ENCODE measurements at places on chromosomes 12 and 14.

GRCh38 chr12:99066726-99067125, 421.6 kb downstream of the APAF1 start:
- DNase-seq, result no peak

DNA sequence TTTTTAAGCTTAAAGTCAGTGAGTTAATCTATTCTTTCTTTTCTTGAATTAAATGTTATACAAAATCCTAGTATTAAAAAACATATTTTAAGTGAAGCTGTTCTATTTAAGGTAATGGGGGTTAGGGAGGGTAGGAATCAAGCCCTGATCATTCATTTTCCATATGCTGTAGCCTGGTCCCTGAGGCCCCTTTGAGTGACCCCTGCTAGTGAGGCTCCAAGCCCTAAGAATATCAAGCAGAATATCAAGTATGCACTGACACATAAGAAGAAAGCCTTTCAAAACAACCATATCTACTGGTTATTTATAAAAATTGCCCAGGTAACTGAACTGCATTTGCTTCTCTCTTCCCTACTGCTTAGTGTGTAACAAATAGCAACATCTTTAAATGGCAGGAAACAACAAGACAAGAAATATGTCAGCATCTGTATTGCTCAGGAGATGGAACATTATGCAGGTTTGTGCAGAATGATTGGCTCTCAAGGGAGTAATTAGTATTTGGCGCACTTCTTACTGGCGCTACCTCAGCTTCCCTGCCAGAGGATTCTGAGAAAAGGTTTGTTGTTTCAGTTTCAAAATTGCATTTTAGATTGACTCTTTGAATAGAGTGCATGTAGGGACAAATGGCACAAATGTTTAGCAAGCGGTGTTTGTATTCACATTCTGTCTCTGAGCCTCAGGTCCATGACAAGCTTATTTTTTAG, 223.0 kb downstream of the DUSP6 start:
- no peak for DNase-seq

- DNase-seq, result peak; percentile 38
These were observed 53.6 kb downstream of the ARF6 start for GRCh38 chr14:49946320-49947141.

- DNase-seq, result peak; percentile 58
These were observed at the start of gene ZDHHC22 for GRCh38 chr14:77141214-77142004. TSS of gene ZDHHC22 (minus strand) at chr14:77141791. CDS start at chr14:77139738, 2,053 bp downstream.

DNA sequence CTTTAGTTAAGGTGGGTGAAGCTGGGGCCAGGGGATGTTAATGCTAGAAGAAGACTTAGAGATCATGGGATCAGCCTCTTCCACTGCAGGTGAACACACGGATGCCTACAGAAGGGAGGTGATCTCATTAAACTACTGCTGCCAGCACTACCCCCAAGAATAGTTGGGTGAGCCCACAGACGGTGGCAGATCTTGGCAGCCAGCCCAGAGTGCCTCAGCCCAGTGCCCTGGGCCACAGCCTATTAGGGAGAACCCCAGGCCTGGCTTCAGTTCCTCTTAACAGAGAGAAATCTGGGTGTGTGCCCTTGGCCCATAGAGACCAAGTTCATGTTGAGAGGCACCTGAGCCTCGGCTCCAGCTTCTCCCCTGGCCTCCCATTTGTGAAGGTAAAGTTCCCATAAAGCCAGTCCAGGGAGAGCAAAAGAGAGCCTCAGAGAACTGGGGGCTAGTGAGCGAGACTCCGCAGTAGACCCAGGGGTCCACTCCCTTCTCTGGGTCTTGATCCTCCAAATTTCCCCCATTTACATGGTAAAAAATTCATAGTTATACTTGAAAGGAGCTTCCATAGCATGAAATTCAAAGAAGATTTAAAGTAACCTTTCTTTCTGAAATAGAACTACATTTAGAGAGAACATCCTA, 125.0 kb upstream of the CCND2 start:
- no peak for DNase-seq

GRCh38 chr12:14886271-14886670, 617 bp upstream of the MGP start:
- DNase-seq, result no peak

GRCh38 chr12:54352891-54353874, 11.1 kb downstream of the GPR84 start:
- no peak for DNase-seq

DNA sequence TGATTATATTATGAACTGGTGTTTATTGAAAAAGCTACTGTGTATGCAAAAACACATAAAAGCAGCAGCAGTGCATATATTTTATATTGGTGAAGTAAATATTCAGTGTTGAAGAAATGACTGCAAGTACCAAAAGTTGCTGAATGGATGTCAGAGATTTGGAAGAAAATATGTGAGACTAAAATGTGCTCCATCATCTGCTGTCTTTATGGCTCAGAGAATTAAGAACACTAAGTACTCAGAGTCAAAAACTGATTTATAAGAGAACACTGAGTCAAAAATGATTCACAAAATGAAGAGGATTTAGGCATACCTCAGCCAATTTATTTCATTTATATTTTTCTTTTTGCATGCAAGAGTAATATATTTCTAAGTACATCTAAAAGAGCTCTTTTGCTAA, 86.3 kb upstream of the PDZRN4 start:
- DNase-seq, result no peak

DNA sequence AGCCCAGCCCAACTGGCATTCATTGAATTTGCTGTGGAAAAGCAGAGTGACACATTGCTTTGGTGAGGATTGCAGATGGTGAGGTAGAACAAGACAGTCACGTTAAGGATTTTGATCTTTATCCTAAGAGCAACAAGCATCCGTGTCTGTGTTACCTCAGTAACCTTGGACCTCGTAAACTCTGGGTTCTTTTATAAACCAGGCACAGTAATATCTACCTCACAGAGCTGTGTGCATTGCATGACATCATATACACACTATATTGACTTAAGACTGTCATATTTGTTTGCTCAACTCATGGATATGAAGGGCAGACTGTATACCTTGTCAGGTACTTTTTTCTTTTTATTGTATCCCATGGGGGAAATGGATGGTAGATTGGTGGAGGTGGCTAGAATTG, 156.2 kb downstream of the ETV6 start:
- no peak for DNase-seq

GRCh38 chr14:66359500-66359899, 126.7 kb upstream of the CCDC196 start:
- peak; percentile 53 for DNase-seq

GRCh38 chr12:23236066-23236780, 611.3 kb downstream of the ETNK1 start:
- DNase-seq, result no peak

- DNase-seq, result no peak
These were observed 56.5 kb upstream of the GPR68 start for GRCh38 chr14:91300957-91301356.

GRCh38 chr12:65673732-65674131, 150.6 kb upstream of the HMGA2 start:
- no peak for DNase-seq

DNA sequence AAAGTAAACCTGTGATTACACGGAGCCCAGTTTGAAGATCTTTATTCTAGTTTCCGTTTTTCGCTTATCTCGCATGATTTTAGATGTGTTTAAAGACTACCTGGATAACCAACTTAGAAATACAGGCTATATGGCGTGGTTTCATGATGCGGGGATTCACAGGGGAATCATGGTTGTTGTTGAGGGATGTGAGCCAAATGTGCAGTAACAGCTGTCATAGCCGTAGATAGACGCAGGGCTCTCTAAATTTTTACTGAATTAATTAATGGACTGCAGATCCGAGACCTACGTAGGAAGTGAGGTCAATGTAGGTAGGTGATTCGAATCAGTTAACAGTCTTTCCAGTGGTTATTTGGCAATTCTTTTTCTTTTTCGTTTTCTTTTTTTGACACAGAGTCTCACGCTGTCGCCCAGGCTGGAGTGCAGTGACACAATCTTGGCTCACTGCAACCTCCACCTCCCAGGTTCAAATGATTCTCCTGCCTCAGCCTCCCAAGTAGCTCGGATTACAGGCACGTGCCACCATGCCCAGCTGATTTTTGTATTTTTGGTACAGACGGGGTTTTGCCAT, 144.9 kb upstream of the AMIGO2 start:
- DNase-seq, result no peak

- DNase-seq, result no peak
These were observed 43.3 kb upstream of the NPFF start for GRCh38 chr12:53550595-53550994.

- DNase-seq, result no peak
These were observed 147.1 kb downstream of the KIF26A start for GRCh38 chr14:104285508-104285840.

DNA sequence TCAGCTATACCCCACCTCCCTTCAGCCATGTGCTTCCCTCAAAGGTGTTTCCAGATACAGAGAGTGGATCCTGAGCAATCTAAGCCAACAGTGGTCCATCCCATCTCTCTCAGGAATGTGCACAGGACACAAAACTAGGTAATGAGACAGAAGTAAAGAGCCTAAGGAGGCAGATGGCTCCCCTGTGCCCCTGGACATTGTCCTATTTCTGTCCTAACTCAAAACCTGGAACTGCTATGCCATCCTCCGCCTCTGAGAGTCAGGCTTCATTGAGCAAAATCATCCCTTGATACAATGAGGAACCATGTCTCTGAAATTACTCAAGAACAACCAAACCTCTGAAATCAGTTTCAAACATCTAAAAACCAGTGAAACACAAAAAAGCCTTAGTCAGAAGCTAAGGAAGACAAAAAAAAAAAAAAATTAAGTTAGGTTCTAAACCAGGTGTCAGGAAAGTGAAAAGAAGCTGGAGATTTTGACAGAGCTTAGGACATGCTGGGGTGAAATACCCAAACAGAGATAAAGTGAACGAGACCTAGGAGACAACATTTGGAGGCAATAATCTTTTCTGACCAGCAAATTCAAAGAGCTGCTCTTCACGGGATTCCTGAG, 200.3 kb upstream of the PLEKHG7 start:
- peak; percentile 6 for DNase-seq

GRCh38 chr14:75238756-75239455, 39.7 kb upstream of the FOS start:
- no peak for DNase-seq

DNA sequence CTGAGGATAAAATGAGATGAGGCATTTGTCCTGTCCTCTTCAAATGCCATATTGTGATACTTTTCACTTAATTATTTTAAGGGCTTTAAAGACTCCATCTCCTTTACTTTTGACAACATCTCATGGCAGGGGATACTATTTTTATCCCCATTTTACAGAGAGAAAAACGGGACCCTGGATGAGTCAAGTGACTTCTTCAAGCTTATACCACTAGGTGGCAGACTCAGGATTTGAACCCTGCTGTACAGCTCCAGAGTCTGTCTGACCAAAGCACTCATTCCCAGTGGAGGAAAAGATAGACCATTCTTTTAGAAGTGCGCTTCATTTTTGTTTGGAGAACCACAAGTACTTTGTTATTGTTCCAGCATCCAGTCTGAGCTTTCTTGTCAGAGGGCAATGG, 1.7 kb upstream of the SMOC1 start:
- peak; percentile 13 for DNase-seq

DNA sequence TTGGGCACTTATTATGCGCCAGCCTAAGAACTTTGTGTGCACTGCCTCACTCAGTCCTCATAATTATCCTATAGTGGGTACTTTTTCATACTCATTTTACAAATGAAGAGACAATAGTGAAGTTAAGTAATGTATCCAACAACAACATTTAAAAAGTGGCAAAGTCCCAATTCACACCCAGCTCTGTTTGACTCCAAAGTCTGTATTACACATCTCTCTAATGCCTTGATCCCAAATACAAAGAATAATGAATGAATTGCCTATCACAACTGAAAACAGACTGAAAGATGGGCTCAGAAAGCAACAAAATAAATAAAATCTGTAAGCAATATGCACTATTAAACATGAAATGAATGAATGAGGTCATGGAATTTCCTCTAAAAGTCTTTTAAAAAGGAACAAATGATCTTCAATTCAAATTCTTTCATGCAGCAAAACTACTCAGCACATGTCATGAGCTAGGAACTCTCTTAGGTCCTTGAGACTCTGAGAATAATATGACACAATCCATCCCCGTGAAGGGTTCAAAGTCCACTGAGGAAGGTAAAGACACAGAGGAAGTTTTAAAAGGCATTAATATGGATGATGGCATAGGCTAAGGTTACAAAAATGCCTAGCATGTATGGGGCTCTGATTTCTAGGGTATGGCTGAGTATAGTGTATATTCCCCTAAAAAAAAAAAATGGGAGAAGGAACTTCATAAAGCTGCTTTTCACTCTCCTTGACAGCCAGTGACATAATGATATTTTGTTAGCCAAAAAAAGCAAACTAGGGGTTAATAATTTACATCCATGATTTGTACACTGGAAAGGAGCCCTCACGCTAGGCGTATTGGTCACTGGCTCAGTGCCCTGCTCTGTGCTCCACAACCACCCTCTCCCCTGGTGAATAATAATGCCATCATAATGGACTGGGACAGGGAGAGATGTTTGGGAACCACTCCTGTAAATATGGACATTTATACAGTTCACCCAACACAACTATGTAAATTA, 103.4 kb downstream of the SLC2A13 start:
- no peak for DNase-seq

DNA sequence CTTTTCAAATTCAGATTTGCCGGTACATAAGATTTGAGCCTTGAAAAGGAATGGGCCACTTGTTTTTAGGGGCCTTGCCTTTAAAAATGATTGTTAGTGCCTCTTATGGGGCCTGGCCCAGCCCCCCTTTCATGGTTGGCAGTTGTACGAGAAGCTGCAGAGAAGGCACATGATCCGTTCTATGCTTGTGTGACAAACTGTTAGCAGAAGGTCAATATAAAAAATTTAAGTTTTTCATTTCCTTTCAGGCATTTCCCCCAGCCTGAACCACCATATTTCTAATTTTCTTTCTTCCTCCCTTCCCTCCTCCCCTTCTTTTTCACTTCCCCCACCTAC, 119.1 kb downstream of the PLXNC1 start:
- DNase-seq, result no peak

DNA sequence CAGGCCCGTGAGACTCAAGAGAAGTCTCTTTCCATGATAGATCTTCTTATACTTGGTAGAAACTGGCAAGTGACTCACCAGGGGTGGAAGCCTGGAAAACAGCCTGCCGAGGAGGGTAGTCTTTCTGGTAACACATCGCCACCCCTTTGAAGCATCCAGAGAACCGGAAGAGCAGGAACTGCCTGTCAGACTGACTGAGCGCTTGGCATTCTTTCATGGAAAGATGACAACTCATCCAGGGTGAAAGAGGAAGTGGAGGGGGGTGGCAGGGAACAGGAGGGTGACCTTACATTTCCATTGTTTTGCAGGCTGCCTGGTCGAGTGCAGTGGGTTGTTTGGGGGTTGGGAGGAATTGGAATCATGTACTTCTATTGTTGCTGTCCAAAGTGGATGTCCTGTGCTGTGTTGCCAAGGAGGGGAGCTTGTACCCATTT, 34.5 kb downstream of the PRKCH start:
- DNase-seq, result peak; percentile 53

GRCh38 chr12:122420471-122421162, 1.9 kb downstream of the CLIP1 start:
- no peak for DNase-seq

DNA sequence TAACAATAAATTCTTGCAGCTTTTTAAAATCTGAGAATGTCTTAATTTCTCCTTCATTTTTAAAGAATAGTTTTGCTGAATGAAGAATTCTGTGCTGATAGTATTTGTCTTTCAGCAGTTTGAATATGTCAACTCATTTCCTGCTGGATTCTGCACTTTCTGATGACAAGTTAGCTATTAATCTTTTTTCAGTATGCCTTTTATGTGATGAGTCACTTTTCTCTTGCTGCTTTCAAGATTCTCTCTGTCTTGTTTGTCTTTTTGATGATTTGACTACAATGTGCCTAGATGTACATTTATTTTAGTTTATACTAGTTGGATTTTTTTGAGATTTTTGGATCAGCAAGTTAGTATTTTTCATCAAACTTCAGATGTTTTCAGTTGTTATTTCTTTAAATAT, 87.9 kb upstream of the AVPR1A start:
- no peak for DNase-seq
